ENCODE measurements at places on chromosomes 7 and 10.
A peak's percentile ranks its signal among the peaks of the same experiment; 100 is the strongest.

DNA sequence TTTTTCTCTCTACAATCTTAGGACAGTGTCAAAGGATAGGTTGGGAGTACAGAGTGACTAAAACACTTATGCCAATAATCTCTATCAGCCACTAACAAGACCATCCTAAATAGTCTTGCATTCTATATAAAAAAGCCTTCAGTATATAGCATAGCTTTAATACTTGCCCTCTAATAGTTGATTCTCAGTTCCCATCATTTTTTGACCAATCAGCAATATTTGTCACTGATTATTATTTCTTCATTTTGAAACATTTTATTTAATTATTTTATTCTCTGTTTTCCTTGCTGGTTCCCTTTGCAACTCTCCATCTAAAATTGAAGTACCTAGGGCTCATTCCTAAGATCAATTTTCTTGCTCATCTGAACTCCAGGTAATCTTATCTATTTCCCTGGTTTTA lies 470.0 kb downstream of the MAGI2 start:
- DNase-seq: no peak

- no peak for DNase-seq
Measured at GRCh38 chr7:112868609-112869008, 78.4 kb upstream of the TMEM168 start.

GRCh38 chr7:121360564-121360963 lies 31.8 kb downstream of the WNT16 start:
- DNase-seq: no peak

- DNase-seq: no peak
Measured at GRCh38 chr7:54823776-54824175, 64.8 kb upstream of the SEC61G start.

DNA sequence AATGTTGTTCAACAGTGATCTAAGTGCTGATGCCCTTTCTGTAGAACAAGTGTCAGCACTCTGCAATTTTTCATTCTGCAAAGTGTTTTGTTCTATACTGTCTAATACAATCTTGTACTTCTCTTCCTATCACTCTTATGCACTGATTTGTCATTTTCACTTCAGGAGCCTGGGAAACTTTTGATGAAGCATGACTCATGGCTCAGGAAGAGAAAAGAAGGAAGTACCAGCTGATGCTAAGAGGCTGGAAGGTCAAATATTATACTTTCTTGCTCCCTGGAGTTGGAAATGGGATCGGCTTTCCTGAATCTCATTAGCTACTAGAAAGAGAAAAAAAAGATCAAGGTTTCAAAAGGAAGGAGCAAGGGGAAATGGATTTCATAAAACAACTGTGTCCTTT lies 45.8 kb downstream of the DGKI start:
- no peak for DNase-seq

DNA sequence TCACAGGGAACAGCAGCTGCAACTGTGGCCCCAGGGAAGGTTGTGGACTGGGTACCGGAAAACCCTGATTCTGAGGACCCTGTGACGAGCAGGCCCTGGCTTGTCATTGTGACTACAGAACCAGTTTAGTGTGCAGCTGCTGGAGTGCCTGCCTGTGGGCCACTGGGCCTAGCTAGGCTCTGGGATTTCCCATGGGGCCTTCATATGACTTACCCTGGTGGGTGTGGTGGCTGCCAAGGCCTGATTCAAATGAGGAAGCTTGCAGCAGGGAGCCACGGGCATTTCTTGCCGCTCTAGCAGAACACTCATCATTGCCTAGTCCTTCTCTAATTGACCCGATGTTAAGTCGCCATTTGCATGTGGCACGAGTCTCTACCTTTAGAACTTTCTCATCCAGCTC lies 14.7 kb upstream of the CAMK2G start:
- peak; percentile 37 for DNase-seq

GRCh38 chr7:79820387-79820786 lies 314.2 kb upstream of the GNAI1 start:
- peak; percentile 93 for DNase-seq

GRCh38 chr7:86911659-86912058 lies 147.8 kb downstream of the ELAPOR2 start:
- DNase-seq: no peak

GRCh38 chr10:100653238-100653956 lies 92.0 kb upstream of the PAX2 start:
- DNase-seq: no peak

DNA sequence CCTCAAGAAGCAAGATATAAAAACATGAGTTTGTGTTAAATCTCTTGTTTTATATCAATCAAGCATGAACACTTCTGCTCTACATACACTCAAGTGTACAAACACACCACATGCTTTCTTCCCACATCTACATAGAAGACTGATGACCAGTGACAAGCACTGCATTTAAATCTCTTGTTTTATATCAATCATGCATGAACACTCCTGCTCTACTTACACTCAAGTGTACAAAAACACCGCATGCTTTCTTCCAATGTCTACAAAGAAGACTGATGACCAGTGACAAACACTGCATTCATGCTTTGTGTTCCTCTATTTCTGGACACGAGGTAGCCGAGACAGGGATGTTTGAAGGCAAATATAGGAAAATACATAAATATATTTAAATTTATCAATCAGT lies 642.0 kb upstream of the PFKP start:
- DNase-seq: no peak

DNA sequence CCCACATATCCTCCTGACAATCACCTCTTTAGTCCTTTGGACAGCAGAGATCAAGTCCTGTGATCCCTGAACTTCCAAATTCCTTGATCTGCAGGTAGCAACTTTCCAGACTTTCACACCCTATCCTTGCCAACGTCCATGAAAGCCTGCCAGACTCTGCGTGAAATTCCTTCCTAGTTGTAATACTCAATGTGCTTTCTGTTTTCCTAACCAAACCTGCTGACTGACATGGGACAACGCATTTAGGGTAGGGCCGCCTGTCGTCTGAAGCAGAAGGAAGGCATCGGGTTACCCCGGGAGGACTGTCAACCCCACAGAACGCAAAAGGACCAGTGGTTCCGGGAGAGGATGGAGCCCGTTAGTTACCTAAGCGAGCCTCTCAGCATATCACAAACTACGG lies 23.9 kb downstream of the ITGA8 start:
- no peak for DNase-seq

DNA sequence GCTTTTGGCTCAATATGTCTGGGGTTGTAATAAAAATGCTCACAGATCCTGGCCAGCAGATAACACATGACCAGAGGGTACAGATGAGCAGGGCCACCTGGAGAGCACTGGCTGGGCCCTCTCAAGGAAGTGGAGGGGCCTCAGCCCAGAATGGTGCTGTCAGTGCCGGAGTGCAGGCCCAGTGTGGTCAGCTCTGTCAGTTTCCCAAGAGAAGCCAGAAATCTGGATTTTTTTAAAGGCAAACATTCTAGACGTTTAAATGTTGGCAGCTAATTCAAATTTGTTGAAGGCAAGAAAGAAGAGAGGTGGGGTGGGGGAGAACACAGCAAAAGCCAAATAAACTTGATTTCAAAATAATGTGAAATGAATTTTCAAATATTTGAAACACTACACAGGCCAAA lies 2.0 kb downstream of the C10orf105 start:
- DNase-seq: no peak

GRCh38 chr7:154682003-154682402 lies 320.9 kb downstream of the PAXIP1 start:
- no peak for DNase-seq

DNA sequence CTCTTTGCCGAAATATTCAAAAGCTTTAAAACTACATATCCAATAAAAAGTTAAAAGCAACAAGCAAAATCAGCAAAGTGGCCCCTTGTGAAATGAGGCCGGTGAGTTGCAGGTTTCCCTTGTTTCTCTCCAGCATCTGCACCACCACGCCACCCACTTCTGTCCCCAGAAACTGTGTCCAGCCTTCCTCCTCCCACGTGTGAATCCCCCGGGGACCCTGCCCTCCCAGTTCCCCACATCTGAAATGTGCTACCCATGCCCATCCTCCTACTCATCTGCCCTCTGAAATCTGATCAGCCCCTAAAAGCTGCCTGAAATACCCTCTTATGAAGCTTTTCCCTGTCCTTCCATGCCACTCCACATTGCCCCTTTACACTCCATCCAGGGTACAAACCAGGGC lies 3.8 kb downstream of the ALOX5 start:
- DNase-seq: no peak

- DNase-seq: no peak
Measured at GRCh38 chr10:27804136-27804535, 58.5 kb upstream of the MKX start.

DNA sequence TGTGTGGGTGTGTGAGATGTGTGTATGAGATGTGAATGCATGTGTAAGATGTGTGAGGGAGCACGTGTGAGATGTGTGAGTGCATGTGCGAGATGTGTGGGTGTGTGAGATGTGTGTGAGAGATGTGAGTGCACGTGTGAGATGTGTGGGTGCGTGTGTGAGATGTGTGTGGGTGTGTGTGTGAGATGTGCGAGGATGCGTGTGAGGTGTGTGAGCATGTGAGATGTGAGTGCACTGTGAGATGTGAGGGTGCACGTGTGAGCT lies 31.0 kb downstream of the PPIF start:
- no peak for DNase-seq

DNA sequence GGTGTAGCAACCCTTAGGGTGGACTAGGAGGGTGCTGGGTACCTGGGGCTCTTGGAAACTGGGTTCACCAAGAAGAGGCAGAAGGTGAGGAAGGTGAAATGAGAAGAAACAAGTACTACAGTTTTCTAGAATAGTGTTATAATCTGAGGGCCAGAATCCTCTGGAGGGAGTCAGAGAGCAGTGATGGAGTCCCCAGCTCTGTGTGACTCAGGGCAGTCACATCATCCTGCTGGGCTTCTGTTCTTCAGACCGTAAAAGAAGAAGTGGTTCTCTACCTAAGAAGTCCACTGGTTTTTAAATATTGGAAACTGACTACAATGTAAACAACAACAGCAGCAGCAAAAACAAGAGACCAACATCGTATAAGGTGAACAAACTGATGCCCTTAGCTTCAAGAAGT lies 197.3 kb downstream of the PRPF18 start:
- DNase-seq: no peak

DNA sequence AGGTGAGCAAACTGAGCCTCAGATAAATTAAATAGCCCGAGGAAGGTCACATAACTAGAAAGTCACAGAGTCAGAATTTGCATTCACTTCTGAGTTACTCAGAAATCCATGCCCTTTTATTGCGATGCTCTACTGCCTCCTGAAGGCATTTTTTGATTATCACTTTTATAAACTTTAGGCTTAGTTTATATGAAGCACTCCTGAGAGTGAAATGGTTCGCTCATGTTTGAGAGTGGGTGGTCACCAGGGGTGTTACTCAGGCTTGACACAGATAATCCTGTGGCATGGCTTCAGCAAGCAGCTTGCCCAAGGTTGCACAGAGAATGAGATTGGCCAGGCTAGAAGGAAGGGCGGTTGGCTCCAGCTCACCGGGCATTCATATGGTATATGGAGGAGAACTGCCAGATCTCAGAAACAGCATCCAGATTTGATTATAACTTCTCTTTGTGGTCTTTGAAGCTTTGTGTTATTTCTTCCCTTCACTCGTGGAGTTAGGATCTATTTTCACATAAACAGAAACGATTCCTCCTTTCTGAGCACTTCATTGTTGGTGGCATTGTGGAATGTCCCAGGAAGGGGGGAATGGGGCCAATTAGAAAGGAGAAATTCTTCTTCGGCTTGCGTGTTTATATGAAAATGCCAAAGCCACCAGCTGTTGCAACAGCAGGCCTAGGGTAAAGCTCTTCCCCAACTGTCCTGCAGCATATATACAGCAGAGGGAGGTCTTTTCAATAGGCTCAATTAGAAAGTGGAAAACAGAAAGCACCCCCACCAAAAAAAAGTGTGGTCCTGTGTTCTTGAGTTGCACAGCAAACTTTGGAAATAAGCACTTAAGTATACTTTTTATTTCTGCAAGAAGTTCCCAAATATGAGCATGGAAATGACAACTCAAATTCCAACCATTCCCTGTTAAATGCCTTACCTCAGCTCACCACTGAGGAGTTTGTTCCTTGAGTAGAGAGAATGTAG lies 628.8 kb downstream of the SUGCT start:
- no peak for DNase-seq

DNA sequence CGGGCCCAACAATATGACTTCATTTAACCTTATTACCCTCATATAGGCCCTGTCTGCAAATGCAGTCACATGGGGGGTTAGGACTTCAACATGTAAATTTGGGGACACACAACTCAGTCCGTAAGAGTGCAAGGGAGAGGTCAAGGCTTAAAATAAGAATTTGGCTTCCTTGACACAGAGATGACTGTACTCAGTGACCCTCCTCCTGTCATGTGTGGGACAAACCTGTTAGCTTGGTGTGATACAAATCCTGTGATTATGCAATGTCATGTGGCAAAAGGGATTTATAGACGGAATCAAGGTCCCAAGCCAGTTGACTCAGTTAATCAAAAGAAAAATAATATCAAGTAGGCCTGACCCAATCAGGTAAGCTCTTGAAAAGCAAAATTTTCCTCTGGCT lies 25.9 kb upstream of the GTPBP4 start:
- no peak for DNase-seq

DNA sequence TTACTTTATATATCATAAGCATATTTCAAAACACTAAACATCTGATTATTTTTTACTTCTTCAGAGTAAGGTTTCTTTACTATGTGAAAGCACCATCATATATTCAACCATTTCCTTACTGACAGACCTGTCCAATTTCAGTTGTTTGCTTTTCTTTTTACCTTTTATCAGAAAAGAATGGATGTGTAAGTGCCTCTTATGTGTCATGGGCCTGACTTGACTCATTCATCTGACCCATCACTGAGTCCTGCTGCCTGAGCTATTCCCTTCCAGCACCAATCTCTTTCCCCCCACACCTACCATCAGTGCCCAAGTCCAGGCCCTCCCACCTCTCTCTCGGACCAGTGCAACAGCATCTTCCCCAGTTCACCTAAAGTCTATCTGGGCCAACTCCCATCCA lies 41.7 kb upstream of the ARID5B start:
- no peak for DNase-seq

GRCh38 chr7:15707570-15707969 lies 21.1 kb upstream of the MEOX2 start:
- no peak for DNase-seq

DNA sequence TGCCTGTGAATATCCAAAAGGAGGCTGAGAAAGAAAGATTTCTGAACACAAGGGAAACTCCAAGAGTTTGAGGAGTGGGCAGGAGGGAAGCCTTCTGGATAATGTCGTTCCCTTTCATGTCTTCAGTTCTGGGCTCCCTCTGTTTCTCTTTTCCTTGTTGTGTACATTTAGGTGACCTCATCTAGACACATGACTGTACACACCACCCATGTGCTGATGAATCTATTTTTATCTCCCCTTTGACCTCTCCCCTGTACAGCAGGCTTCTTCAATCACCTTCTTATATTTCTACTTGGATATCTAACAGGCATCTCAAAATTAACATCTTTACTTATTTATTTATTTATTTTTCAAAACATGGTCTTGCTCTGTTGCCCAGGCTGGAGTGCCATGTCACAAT lies 363.1 kb downstream of the GATA3 start:
- DNase-seq: no peak

- DNase-seq: no peak
Measured at GRCh38 chr7:43490016-43490415, 92.9 kb upstream of the STK17A start.

- DNase-seq: no peak
Measured at GRCh38 chr7:2493205-2494164, 17.3 kb upstream of the GRIFIN start.
